Mucosa of gallbladder (tissue), 1 donor: ENCODE measurements at places on chromosomes 3 and 15.

DNA sequence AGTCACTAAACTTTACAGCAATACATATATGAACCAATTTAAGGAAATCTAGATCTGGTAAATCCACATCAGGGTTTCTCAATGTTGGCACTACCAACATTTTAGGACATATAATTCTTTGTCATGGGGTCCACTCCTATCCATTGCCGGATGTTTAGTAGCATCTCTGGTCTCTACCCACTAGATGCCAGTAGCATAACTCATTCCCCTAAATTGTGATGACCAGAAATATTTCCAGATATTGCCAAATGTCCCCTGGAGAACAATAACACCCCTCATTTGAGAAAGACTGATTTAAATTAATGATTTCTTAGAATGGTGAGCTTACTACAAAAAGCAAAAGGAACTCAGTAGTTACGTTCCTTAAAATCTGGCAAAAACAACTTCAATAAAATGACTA is 23.1 kb upstream of the ANKRD28 start:
- DNase-seq: no peak

GRCh38 chr15:42143356-42143755 is 13.1 kb downstream of the PLA2G4F start:
- DNase-seq: no peak

GRCh38 chr3:45665101-45665572 is 24.1 kb upstream of the SACM1L start:
- peak; percentile 69 for DNase-seq

DNA sequence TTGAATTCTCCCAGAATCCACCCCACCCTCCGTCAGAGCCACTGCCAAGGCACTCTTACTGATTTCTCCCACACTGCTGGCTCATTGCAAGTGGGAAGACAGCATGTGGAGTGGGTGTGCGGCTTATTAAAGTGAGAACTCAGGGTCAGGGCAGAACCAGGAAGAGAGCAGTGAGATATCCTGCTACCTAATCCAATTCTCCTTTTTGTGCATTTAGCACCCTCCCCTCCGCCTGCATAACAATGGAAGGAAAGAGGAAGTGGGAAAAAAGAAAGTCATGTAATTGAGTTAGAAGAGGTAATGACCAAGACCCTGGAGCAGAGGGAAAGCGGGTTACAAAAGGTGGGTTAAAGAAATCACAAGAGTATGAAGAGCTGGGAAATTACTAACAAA is 27.8 kb upstream of the PIK3CB start:
- peak; percentile 33 for DNase-seq

DNA sequence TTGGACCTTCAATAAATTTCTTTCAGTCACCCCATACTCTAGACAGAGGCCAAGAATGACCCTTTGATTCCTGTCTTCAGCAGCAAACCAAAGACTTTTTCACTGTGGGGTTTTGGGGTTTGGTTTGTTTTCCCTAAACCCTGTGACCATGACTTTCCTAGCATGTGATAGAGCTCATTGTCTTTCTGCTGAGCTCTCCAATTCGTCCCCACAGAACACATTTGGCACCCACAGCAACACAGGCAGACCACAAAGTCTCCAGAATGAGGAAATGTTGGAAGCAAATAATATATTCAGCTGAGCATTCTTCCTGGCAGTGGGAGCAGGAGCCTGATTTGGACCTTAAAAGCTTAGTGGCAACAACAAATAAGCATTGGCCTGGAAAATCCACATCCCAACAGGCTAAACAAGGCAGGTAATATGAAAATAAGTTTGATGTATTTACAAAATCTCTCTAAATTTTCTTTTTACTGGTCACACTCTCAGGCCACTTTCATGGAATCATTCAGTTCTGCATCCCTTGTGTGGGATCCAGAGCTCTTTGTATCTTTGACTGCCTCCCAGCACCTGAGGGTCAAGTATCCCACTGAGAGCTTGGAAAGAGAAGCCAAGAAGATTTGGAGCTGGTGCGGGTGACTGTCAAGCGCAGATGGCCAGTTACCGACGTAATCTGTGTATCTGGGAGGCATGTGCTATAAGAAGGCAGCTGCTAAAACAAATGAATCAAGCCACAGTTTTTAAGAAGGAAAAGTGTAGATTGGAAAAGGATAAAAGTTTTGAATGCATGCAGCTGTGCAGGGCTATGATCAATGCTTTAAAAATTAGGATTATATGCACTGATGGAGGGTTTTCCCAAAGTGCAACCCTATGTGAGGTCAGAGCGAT is 36.5 kb upstream of the CPB1 start:
- peak; percentile 16 for DNase-seq

GRCh38 chr3:103158183-103158582 is 723.4 kb downstream of the ZPLD1 start:
- DNase-seq: no peak

GRCh38 chr15:67433495-67434099 is 87.3 kb upstream of the C15orf61 start:
- peak; percentile 39 for DNase-seq

DNA sequence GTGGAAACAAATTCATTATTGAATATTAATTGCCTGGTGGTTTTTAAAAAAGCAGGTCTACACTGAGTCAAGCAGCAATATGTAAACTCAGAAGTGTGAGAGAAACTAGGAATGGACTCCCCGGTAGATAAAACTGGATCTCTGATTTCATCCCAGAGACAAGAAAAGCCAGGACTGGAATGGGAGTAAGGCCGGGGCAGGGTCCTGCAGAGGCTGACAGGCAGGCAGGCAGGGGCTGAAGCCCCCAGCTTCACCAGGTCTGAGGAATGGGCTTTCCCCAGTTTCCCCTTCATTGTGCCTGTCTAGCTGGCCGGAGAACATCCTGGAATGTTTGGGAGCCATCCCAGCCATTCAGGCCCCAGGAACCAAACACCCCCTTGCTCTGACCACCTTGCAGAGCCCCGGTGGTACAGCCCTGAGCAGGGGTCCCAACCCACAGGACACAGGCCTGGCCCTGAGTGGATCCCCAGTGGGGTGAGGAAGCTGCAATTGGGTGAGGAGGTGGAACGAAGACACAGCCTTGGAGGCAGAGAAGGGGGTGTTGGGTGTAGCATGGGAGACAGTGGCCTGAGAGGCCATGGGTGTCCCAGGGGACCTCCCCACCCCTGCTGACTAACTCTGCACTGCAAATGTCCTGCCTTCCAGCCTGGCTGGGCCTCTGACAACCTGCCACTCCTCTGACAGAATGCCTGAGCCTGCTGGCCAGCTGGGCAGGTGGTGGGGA is 31.7 kb upstream of the XYLB start:
- DNase-seq: no peak

DNA sequence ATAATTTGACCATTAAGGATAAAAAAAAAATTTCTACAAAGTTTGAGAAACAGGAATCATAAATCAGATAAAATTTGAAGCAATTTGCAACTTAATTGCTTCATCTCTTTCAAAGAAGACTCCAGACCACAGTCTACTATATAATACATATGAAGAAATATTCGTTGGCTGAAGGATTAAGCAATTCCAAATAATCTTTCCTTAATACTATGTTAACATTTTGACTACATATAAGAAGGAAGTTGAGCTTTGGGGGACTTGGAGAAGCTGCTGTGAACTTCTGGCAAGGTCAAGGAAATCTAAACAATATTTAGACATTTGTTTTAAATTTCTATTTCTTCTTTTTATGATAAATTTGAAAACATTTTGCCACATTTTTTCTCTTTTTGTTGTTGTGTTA is 13.5 kb upstream of the GABRR3 start:
- DNase-seq: no peak
